Stimulated activated CD8-positive, alpha-beta memory T cell treated with anti-CD3 and anti-CD28 coated beads, Interleukin-2, amount 100 ng/mL, for 1 hour (primary cell): ENCODE measurements at places on chromosomes 7 and 10.

- DNase-seq = no peak
Observed at GRCh38 chr7:44615149-44615611, 8.8 kb downstream of the OGDH start.

- no peak for DNase-seq
Observed at GRCh38 chr7:134067164-134067563, 60.0 kb upstream of the LRGUK start.

- no peak for DNase-seq
Observed at GRCh38 chr7:54785261-54785660, 26.2 kb upstream of the SEC61G start.

DNA sequence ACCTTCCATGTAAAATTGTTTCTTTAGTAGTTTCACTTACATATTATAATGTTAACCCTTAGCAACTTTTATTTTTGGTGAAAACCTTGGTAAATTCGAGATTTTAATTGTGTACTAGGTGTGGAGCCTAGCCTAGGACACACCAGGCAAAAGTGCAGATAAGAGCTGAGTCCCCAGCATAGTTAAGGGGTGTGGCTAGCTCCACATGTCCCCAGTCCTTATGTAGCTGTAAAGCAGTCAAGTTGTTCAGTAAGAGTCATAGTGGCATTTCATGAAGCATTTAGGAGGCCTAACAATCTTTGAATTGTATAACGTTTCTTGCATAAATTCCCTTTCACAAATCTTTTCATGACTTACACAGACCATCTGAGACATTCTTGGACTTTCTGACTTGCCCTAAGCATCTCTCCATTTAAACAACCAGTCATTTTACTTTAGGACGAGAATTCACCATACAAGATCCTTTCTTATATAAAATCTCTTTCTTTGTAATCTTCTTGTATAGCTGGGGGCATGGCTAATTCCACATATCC is 53.8 kb upstream of the INHBA start:
- DNase-seq = no peak

- DNase-seq = no peak
Observed at GRCh38 chr10:109862738-109863137, 60.6 kb downstream of the XPNPEP1 start.

GRCh38 chr7:120785095-120785494 is 72.8 kb downstream of the TSPAN12 start:
- no peak for DNase-seq

DNA sequence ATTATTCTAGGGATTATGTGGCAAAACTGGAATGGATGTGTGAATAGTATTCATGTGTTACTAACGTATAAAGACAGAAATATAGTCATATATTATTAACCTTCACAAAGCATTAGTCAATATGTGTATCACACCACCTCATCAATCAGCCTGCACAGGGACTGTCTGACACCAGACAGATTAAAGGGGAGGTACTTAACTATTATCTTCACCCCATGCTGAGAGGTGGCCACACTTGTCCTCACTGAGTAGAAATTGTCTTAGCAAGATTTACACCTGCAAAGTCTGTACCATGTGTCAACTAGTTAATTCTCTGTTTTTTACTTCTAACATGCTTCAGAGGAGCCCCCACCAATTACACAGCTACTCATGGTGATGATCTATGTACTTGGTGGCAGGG is 146.3 kb upstream of the LRGUK start:
- no peak for DNase-seq

GRCh38 chr10:24711465-24711864 is 12.2 kb downstream of the ARHGAP21 start:
- DNase-seq = no peak

- DNase-seq = no peak
Observed at GRCh38 chr10:129194181-129194870, 272.7 kb upstream of the MGMT start.

- no peak for DNase-seq
Observed at GRCh38 chr10:37760817-37761216, 96.6 kb downstream of the ZNF248 start.

DNA sequence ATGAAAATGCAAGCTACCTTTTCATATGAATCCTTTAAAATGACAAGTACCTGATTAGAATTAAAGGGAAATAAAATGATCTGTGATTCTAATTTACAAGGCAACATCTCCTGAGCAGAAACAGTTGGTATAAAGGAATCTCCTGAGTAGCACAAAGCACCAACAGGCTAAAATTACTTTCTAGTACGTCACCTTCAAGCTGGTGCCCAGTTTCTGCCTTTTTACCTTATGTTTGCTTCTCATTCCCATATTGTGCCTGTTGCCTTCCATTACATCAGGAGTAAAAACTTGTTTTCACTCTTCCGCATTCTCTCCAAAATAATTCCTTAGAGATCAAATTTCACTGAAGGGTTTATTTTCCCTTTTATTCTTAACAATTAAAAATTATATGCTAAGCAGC is 587.1 kb upstream of the KCND2 start:
- DNase-seq = no peak

GRCh38 chr10:112815269-112816032 is 134.6 kb upstream of the TCF7L2 start:
- no peak for DNase-seq

GRCh38 chr10:4931587-4931986 is 31.6 kb upstream of the AKR1C1 start:
- no peak for DNase-seq

DNA sequence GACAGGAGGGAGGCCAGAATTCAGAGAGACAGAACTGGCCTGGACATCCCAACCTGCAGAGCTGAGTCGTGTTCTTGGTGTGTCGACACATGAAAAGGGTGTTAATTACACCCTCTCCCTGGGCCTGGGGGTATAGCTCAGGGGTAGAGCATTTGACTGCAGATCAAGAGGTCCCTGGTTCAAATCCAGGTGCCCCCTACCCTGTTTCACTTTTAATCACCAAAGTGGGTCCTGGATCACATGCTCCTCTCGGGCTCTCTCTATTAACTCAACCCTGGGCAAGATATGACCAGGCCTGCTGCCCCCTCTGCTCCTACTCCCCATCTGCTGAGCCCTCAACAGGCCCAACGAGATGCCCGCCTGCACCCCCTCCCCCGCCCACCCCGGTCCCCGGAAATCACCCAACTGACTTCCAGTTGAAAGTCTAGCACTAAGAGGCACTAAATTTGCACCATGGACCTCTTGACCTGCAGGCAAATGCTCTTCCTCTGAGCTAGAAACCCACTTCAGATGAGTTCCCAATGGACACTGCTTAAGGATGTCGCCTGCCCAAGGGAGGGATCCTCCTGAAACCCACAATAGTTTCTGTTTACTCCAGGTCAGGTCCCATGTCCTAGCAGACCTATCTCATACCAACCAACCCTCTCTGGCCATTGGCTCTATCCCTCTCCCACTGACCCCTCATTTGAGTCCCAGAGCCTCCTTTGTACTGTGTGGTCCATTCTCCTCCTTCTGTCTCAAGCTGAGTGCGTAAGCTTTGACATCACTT is 137.6 kb downstream of the ZNF467 start:
- no peak for DNase-seq

- DNase-seq = no peak
Observed at GRCh38 chr10:64115908-64116643, 594.9 kb downstream of the REEP3 start.

DNA sequence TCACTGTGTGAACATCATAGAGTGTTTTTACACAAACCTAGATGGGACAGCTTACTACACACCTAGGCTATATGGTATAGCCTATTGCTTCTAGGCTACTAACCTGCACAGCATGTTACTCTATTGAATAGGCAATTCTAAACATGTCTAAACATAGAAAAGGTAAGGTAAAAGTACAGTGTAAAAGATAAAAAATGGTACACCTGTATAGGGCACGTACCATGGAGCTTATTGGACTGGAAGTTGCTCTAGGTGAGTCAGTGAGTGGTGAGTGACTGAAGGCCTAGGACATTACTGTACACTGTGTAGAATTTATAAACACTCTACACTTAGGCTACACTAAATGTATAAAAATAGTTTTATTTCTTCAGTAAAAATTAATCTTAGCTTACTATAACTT is 182.0 kb upstream of the THSD7A start:
- DNase-seq = no peak

DNA sequence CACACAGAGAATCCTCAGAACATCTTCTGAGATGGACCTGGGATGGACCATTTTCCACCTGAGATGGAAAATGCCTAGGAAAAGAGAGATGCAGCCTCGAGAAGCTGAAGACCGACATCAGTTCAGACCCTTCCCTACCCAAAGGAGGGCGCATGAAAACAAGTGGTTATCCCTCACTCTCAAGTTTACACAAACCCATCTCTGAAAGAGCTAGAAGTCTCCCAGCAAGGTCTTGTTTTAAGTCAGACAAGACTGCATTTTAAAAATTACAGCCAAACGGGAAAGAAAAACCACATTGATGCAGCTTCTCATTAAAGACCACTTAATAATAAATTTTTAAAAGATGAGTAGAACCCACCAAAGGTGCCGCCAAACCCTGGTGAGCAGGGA is 1.3 kb downstream of the RAPGEF5 start:
- no peak for DNase-seq

DNA sequence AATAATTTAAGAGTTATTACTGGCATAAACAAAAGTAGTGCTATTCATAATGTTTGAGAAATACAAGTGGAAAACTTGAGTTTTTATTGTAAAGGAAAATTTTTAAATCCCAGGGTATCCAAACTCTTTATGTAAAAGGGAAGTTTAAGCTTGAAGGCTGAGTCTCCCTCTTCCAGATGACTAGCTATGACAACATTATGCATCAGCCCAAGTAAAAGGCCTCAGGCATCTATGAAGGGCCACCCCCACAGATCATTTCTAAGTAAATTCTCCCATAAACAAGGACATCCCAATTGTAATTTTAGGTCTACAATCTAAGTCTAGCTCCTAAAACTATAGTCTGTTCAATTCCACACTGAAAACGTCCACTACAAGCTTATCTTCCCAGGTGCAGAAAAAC is 166.2 kb upstream of the STEAP1 start:
- DNase-seq = no peak

GRCh38 chr7:125326666-125327255 is 397.1 kb upstream of the POT1 start:
- DNase-seq = no peak

DNA sequence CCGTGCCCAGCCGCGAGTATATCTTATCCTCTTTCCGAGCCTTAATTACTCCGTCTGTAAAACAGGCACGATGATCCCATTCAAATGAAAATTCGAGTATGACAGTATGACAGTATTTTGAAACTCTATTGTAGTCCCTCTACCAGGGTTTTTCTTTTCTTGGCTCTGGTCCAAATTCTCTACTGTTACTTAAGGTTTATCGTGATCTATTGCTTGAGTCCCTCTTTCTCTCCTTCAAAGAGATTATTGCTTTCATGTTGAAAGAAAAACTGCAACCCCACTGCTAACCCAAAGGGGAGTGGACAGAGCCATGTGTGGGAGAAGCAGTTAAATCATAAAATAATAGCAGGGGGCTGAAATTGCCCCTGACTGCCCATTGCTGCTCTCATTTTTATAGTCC is 1156.6 kb upstream of the AUTS2 start:
- DNase-seq = no peak

DNA sequence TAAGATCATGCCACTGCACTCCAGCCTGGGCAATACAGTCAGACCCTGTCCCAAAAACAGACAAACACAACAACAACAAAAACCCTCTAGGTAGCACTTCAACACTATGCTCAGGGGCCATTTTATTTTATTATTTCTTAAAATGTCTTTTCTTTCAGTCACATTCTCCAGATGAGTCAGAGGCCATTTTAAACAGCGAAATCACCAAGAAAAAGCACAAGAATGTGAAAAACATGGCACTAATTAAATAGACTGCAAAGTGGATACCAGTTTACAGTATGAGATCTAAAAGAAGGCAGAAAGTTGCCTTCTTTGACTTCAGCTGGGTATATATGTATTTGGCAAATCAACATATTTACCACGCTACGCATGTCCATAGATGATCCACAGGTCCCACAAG is 6.1 kb upstream of the FGL2 start:
- no peak for DNase-seq

DNA sequence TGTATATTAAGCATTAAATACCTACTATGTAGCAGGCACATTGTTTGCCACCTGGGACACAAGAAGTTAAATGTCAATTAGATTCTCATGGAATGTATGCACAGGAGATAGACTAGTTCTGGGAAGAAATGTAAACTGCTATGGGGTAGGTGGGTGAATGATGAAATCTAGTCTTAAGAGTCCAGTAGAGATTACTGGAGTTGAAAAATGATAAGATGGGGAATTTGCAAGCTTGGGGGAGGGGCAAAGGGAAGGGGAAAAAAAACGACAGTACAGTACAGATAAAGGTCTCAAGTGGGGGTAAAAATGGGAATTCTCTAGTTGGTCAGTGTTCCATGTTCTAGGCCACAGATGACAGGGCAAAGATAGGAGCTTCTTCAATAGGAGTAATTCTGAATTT is 94.4 kb downstream of the ATE1 start:
- no peak for DNase-seq

- DNase-seq = no peak
Observed at GRCh38 chr7:128124786-128125185, 93.5 kb upstream of the LRRC4 start.

GRCh38 chr10:70271996-70272924 is 11.5 kb downstream of the NPFFR1 start:
- no peak for DNase-seq

GRCh38 chr10:94443549-94443948 is 41.2 kb downstream of the TBC1D12 start:
- DNase-seq = no peak

DNA sequence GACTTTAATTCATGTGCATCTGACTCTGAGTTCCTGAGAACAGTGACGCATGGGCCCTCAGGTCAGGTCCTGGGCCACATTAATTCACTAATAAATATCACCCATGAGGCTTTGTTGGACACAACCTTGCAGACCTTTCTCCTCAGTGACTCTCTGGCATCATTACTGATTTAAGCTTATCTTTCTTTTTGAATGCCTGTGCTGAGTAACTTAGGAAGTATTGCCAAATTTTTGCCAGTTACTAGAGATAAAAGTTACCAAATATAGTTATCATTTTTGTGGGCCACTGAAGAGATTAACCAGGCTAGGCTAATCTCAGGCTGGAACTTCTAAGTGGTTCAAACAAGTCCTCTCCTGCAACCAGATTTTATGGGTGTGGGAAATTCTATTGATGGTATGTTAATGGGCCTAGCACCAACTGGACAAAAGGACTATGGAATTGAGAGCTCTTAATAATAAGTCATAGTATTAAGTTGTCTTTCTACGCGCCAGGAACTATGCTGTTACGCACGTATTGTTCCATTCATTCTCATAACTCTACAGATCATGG is 28.8 kb upstream of the PRTFDC1 start:
- no peak for DNase-seq

- no peak for DNase-seq
Observed at GRCh38 chr7:131544449-131545301, 11.8 kb downstream of the PODXL start.
